Fibroblast of pulmonary artery (primary cell): ENCODE measurements at places on chromosomes 7 and 10.

GRCh38 chr10:103640436-103641181 lies 147.1 kb downstream of the NEURL1 start:
- DNase-seq = peak; percentile 47

- DNase-seq = no peak
Measured at GRCh38 chr7:82467020-82467419, 23.4 kb upstream of the CACNA2D1 start.

DNA sequence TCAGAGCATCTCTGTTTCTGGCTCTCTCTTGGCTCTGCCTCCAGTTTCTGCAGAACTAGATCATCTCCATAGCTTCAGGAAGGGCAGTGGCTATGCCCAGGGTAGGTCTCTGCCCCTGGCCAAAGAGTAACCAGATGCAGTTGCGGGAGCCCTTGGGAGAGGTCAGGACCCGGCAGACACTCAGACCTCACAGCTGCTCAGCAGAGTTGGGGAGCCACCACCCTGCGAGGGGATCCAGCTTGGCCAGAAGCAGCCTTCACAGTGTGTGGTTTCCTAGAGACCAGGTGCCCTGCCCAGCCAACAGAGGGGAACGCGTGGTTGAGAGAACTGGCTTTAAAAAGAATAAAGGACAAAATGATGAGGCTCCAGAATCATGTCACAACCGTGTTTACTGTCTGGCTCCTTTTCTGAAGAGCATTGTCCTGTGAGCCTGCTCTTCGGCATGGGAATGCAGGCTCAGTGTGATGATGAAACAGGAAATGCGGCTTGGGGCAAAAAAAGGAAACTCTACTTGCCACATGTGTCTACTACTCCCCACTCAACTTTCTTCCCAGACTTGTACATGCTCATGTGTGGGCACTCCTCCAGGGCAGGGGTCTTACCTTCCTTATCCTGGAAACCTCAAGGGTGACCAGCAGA lies 243.1 kb downstream of the INHBA start:
- peak; percentile 23 for DNase-seq

- DNase-seq = no peak
Measured at GRCh38 chr7:105199386-105199785, 185.4 kb downstream of the KMT2E start.

- DNase-seq = no peak
Measured at GRCh38 chr10:122420624-122421007, 33.8 kb upstream of the ARMS2 start.

- DNase-seq = no peak
Measured at GRCh38 chr10:112873541-112873940, 76.5 kb upstream of the TCF7L2 start.

GRCh38 chr10:18164093-18164492 lies 23.9 kb downstream of the CACNB2 start:
- DNase-seq = peak; percentile 58

DNA sequence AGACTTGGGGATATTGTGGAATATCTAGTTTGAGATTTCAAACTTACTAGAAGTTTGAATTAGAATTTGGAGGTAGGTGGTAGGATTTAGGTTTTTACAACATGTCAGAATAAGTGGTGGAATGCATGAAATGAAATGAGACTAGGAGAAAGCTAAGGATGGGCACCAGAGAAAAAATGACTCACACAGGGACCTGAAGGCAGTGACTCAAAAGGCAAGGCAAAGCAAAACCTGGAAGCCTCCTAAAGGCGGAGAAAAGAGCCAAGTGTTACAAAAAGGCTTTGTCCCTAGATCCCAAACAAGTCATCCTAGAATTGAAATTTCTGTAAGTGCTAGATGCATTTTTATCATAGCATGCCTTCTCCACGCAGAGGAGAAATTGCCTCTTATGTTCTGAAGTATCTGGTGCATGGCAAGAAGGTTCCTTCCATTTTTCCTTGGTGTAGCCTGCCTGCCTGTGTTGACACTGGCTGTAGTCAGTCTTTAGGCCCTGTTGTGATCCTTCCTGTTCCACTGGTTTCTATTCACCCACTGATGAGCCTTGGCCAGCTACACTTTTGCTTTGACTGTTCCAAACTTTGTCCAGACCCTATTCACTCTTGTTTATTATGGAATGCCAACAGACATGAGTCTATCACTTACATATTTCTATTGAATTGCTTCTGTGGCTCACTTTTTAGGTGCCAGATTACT lies 109.3 kb downstream of the ETV1 start:
- DNase-seq = peak; percentile 23

GRCh38 chr10:28508304-28508925 lies 24.5 kb upstream of the WAC start:
- DNase-seq = no peak
